ENCODE measurements at places on chromosomes 11 and 22. TPM values are rescaled to one million over a fixed set of nuclear protein-coding genes. Genes with fewer than 3 reads are reported as not detected.

PATE4 gene
- total RNA-seq = not detected

ROBO4 gene
- not detected for total RNA-seq

P2RX3 gene
- not detected for total RNA-seq

DEPDC5 gene
- total RNA-seq = 57.1 TPM

TEX12 gene
- total RNA-seq = 0.99 TPM

OR52H1 gene
- total RNA-seq = not detected

PGA5 gene
- not detected for total RNA-seq

MIAT gene
- total RNA-seq = 81.2 TPM

BBOX1 gene
- not detected for total RNA-seq

POU2AF3 gene
- total RNA-seq = not detected

OR5T1 gene
- total RNA-seq = not detected

GRCh38 chr11:87430821-87431220 lies 393.1 kb downstream of the TMEM135 start:
- ATAC-seq = no peak

DNA sequence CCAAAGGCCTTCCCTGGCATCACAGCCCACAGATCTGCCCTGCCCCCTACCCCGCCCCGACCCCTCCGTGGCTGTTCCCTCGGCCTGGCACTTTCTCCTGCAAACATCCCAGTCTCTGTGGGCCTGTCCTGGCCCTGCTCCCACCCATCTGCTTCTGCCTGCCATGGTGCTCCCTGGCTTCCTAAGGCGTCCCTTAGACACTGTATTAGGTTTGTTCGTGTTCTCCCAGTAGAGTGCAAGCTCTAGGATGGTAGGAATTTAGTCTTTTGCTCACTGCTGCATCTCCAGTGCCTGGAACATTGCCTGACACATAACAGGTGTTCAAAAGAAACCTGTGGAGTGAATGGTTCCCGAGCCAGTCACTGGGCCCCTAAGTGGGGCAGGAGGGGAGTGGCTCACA lies 69.6 kb upstream of the PITPNB start:
- ATAC-seq = no peak

GRCh38 chr22:20569059-20570058 lies 61.9 kb downstream of the MED15 start:
- peak; percentile 81 for ATAC-seq

DNA sequence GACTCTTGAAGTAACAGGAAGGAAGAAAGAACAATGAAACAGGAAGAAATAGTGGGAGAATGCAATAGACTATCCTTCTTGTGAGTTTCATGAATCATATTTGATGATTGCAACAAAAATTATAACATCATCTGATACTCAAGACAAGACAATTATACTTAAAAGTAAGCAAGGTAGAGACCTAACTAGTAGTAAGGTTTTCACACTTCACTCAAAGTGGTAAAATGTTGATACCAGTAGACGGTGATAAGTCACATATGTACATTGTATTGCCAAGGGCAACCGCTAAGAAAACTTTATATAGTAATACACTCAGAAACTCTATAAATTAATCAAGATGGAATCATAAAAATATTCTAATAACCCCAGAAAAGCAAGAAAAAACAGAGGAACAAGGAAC lies 107.8 kb downstream of the CYP2R1 start:
- peak; percentile 52 for ATAC-seq

DNA sequence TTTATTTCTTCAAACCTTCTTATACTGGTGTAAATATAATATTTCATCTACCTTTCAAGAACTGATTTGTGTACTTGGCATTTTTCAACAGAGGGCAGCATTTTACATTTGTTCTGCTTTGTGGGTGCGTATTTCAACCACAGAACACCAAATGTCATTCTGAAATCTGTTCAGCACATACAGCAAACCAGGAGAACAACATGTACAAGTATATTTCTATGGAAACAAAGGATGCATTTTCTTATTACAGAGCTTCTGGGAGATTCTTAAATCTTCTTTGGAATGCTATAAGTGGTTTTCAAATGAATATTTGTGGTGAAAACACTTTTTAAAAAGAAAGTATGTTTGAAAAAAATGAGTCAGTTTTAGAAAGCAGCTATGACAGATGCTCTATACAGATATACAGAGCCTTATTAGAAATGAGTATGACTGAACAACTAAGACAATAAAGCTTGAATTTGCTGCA lies 946.0 kb downstream of the FAM181B start:
- peak; percentile 76 for ATAC-seq

- no peak for ATAC-seq
Observed at GRCh38 chr11:93467054-93467453, 76.1 kb downstream of the SMCO4 start.

- no peak for ATAC-seq
Observed at GRCh38 chr22:42134100-42135020, 3.8 kb upstream of the CYP2D6 start.

GRCh38 chr11:34613552-34614056 lies 7.3 kb upstream of the EHF start:
- peak; percentile 73 for ATAC-seq

GRCh38 chr22:24697172-24697571 lies 77.3 kb downstream of the PIWIL3 start:
- ATAC-seq = no peak

GRCh38 chr11:102837156-102837555 lies 6.3 kb downstream of the MMP3 start:
- no peak for ATAC-seq

- ATAC-seq = peak; percentile 90
Observed at GRCh38 chr11:13276832-13277767, 490 bp upstream of the BMAL1 start.

- ATAC-seq = peak; percentile 67
Observed at GRCh38 chr11:118002010-118002540, 15.9 kb downstream of the IL10RA start.

GRCh38 chr11:30285416-30286121 lies 37.3 kb upstream of the ARL14EP start:
- ATAC-seq = no peak

DNA sequence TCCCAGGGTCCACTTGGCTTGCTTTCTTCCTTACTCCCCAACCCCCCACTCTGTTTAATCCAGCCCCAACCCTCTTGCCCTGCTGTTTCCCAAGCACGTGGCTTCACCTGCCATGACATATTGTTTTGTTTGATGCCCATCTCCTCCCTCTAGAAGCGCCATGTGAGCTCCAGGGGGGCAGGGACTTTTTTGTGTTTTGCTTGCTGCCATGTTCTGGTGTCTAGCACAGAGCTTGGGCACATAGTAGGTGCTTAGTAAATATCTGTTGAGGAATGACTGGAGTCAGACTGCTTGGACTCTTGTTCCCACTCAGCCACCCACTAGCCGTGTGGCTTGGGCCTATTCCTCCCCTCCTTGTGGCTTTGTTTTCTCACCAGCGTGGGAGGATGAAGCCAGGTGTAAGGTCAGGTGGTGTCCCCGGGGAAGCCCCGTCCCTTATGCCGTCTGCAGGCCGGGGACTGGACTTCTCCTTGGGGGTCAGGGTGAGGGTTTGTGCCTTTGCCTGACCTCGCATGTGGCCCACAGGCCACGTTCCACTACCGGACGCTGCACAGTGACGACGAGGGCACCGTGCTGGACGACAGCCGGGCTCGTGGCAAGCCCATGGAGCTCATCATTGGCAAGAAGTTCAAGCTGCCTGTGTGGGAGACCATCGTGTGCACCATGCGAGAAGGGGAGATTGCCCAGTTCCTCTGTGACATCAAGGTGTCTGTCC lies 3.8 kb downstream of the AIP start:
- peak; percentile 39 for ATAC-seq

- no peak for ATAC-seq
Observed at GRCh38 chr22:20957102-20957682, 9.9 kb upstream of the AIFM3 start.

GRCh38 chr11:108945341-108945740 lies 280.5 kb downstream of the DDX10 start:
- ATAC-seq = no peak

- no peak for ATAC-seq
Observed at GRCh38 chr11:77813256-77813655, 7.3 kb downstream of the RSF1 start.

DNA sequence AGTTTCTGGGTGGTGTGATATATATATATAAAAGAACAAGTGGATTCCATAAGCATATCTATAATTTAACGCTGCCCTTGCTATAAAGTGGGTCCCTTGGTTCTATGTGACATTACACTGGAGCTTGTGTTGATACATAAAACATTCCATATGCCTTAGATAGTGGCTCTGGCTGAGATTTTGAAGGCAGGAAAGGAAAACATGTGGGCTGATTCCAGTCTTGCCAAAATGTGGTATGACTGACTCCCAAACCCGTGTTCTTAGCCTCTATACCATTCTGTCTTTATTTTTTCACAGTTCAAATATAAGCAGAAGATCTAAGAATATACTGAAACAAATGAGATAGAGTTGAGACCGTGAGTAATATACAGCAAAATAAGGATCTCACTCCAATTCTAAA lies 522.8 kb upstream of the LRRC4C start:
- no peak for ATAC-seq

GRCh38 chr11:47331454-47332302 lies 20.8 kb downstream of the MYBPC3 start:
- no peak for ATAC-seq

DNA sequence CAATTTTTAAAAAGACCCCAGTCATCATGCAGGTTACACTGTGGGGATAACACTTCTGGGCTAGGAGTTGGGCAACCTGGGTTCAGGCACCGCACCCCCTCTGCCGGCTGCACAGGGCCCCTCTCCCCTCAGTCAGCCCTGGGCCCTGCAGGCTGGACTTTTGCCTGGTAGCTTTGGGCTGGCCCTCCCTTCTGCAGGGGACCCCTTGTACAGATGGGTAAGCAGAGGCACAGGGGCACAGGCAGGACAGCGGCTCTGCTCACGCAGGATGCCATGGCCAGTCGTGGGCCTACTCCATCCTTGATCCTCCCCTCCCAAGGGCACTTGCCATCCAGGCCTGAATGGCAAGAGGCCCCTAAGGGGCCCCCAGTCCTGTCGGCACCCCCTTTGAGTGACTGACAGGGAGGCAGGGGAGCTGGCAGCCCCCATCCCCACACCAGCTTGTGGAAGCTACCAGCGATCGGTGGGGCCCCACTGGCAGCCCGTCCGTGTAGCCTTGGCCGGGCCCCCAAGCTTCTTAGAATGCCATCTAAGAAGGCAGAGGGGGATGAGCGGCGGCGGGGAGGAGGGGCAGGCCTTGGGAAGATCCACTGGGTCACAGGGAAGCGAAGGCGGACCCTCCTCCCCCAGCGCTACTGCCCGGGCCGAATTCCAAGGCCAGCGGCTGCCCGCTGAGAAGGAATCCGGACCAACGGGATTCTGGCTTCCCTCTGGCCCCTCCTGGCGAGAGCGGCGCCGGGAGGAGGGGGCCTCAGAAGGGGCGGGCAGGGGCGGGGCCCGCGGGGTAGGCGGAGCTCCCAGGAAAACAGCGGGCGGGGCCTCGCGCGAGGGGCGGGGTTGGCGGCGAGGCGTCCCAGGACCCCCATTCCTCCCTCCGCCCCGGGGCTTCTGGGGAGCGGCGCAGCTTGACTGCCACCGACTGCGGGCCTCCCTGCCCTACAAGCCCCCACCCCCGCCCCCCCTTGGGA lies 6.8 kb upstream of the CHKA start:
- no peak for ATAC-seq

DNA sequence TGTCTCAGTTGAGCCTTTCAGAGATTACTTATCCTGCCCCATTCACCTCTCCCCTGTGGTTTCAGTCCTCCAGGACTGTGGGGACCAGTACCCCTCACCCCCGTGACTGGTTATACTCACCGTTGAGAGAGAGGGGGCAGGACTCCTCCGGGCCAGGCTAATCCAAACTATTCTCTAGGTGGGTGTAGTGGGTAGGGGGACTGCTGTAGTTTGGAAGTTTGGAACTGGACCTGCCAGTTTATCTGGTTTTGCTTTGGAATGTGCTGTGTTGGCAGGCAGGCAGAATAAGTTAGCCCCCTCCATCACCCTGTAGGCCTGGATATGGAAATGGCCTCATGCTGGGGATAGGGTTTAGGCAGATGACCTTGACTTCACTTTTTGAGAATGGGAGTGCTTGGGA lies 13.5 kb downstream of the TEAD1 start:
- no peak for ATAC-seq

Measured in activated T-helper 17 cell treated with anti-CD3 and anti-CD28 coated beads, Interleukin-2, amount 50 U/mL, for 72 hours (primary cell).